ENCODE measurements at places on chromosomes 7 and 10.

- DNase-seq = no peak
Measured at GRCh38 chr10:76244061-76244686, 812.8 kb downstream of the LRMDA start.

- DNase-seq = no peak
Measured at GRCh38 chr7:30330134-30331111, 46.0 kb downstream of the ZNRF2 start.

GRCh38 chr7:143279186-143280098 lies 5.3 kb upstream of the TMEM139 start:
- no peak for DNase-seq

GRCh38 chr7:148590471-148590870 lies at the start of gene C7orf33:
C7orf33 (plus strand) TSS chr7:148590766; CDS start chr7:148590926, 160 bp downstream.
- DNase-seq = no peak

GRCh38 chr10:11663763-11664555 lies 52.5 kb upstream of the USP6NL start:
- no peak for DNase-seq

DNA sequence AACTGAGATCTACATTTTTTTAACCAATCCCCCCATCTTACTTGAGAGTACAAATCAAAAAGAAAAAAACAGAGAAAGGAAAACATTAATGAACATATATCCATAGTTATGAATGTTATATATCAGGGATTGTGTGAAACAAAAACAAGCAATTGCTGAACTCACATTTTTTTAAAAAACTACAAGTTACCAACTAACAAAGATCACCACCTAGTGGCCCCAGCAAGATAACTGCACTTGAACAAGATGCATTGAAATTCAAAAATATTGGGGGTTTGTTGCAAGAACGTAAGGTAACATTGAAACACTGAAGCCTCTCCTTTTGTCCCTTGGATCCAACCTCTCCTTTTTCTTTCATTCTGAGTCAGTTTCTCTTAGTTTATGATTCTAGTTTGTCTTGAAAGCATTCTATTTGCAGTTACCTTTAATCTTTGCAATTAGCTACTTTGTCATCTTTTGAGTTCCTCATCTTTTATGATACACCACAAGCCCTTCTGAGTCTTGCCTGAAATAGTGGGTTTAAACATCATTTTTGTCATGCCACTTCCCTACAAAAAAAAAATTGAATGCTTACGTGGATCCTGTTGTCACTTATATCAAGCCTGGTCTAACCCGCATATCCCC lies 87.3 kb upstream of the TES start:
- no peak for DNase-seq

- no peak for DNase-seq
Measured at GRCh38 chr7:41705109-41705901, 2.4 kb upstream of the INHBA start.

DNA sequence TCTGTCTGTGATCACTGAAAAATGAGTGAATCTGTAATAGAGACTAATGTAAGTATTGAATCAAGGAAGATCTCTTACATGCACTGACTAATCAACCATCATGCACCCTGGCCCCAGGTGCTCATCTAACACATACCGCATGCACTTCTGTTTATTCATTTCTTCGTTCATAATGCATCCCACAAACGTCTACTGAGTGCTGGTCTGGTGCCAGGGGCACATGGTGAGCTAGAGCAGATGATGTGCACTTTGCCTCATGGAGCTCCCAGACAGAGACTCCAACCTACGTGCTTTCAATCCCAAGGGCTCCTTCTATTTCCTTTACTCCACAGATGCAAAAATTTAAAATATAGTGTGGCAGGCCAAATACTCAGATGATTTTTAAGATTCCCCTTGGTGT lies 10.7 kb downstream of the C10orf90 start:
- no peak for DNase-seq

DNA sequence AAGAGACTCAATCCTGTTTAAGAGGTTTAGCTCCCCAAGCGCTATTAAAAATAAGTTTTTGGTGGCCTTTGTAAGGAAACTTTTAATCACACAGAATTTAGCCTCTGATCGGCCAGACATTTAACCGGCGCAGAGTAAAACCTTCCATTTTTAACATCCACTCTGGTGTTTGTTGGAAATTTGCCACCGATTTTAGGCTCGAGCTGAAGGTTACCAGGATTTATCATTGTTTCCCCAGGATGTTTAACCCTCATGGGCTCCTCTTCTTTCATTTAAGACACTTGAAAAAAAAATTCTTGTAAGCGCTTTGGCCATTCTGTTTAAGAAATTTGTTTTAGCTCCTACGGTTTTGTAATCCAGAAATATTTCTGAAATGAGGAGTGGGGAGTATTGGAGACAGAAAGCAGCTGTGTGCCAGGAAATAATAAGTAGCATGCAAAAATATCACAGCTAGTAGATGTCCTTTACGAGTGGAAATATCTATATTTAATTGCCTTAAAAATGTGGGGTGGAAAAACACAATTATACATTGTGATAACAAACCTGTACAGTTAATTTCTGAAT lies 3.4 kb downstream of the NEUROD6 start:
- no peak for DNase-seq

GRCh38 chr7:134890246-134891240 lies 95.8 kb upstream of the AGBL3 start:
- DNase-seq = no peak

Measured in stimulated activated CD4-positive, alpha-beta T cell treated with anti-CD3 and anti-CD28 coated beads, TNF-alpha, amount 100 ng/mL, for 1 hour (primary cell).